ACHN (cell line): ENCODE measurements at places on chromosomes 7 and 10.
A peak's percentile ranks its signal among the peaks of the same experiment; 100 is the strongest.

DNA sequence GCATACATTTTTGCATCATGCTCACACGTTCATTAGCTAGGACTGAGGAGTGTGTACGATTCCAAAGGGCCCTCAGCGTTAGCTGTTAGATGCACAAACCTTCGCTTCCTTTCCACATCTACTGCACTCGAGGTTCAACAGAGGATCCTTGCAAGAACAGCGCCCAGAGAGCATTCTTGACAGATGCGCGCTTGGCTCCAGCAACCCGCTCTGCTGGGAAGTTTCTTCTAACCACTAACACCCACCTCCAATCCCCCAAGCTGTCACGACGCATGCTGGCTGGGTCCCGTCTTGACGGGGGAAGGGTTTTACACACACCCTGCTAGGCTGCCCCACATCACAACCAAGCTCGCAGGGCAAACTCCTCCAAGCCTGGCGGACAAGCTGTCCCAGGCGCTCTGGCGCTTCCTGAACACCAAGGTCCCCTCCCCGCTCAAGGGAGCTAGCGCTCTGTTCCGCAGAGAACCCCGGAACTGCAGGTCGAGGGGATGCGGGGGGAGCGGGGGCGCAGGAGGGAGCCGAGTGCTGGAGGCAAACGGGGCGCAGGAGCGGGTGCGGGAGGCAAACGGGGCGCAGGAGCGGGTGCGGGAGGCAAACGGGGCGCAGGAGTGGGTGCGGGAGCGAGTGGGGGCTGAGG lies 653 bp upstream of the ADRB1 start:
- DNase-seq, result peak; percentile 46

DNA sequence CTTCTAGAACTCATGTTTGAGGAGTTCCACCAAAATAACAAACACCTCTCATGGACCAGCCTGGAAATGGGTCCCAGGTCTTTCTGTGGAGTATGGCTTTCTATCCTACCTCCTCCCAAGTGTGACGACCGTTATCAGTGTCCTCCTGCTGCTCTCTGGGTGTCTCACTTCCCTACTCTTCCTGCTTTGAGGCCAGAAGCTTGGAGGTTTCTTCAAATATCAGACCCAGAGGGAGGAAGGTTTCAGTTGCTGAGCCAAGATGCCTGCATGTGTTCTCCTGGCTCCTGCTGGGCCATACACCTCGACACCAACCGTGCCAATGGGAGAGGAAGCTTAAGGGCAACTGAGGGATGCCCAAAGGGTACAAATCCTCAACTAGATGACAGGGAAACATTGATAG lies 114.6 kb downstream of the WNT2 start:
- DNase-seq, result no peak

DNA sequence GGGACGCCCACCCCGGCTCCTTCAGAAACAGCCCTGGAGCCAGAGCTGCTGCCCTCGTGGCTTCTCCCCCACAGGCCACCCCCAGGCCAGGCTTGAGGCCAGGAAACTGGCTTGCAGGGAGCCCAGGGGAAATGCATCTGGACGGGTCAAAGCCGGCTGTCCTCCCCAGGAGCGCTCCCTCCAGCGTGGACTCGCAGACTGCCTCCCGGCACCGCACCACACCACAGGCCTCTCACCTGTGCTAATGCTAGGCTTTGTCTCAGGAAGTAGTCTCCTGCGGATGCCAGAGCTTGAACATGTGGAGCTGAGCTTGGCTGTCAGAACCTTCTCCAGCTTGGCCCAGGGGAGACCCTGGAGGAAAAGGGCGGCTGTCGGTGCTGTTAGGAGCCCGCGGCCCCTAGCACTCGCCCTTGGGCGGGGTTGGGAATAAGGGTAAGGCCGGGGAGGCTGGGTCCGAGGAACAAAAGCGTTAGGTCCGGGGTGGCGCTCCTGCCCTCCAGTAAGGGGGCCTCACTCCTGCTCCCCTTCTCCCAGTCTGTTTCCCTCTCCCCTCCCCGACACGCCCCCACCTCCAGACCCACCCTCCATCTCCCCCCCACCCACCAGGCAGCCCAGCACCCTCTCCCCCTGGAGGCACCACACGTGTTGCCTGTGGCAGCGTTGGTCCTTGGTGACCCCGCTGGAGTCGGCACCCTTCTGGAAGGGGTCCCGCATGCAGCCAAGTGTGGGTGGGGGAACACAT lies 21.6 kb upstream of the DRGX start:
- no peak for DNase-seq

- peak; percentile 24 for DNase-seq
Observed at GRCh38 chr10:91597197-91597881, 35.5 kb downstream of the PPP1R3C start.

- no peak for DNase-seq
Observed at GRCh38 chr7:157881048-157881771, 544.4 kb downstream of the DNAJB6 start.

DNA sequence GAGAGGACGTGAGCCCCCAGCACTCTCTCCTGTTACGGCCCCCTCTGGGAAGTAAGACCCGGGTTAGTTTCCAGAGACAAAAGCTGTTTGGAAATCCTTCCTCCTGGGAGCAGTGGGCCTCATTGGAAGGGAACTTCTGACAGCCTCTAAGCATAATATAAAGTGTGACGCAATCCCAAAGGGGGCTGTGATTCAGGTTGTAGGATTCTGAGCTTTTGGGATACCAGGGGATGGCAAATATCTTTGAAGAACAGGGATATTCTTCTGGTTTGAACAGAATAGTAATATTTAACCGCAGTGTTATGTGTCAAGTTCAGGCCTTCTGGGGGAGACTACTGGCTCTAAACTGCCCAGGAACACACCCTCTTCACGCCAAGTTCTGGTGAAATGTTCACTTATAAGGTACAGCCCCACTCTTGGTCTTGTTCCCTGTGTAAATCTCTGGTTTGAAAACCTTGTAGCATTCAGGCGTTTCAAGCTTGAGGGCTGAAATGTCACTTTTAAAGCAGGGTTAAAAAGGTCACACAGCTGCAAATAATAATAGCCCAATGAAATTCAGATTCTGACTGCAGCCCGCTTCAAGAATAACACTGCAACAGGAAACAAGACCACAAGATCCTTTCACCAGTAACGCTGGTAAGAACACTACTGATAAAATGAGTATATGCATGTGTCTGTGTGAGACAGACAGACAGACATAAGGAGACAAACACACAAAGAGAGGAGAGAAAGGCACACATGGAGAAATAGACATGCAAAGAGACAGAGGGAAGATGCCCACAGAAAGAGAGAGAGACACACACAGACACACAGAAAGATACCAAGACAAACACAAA lies 69.0 kb downstream of the CREB5 start:
- DNase-seq, result no peak

- no peak for DNase-seq
Observed at GRCh38 chr7:85031475-85031874, 155.4 kb downstream of the SEMA3D start.
